Stimulated activated CD4-positive, alpha-beta T cell treated with anti-CD3 and anti-CD28 coated beads, Interleukin-2, amount 100 ng/mL, for 48 hours (primary cell): ENCODE measurements at places on chromosomes 16 and 17.

GRCh38 chr16:26647870-26648269, 418.9 kb upstream of the C16orf82 start:
- DNase-seq = no peak

DNA sequence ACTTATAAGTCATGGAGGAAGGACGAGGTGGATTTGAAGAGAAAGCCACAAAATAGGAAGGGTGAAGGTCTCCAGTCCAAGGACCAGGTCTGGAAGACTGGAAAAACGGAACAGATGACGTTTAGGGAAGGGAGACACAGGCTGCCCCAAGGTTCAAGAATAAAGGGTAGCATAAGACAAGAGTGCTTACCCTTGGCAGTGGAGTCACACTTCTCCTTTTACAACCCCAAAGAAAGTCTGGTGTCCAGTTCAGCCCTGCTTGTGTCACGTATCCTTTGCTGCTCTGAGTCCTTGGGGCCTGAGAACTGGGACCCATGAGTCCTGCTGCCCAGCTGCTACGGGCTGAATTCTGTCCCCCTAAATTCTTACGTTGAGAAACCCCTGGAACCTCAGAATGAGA, 13.0 kb upstream of the GGA2 start:
- no peak for DNase-seq

- no peak for DNase-seq
These were observed 18.6 kb upstream of the C17orf113 start for GRCh38 chr17:42068979-42069378.

DNA sequence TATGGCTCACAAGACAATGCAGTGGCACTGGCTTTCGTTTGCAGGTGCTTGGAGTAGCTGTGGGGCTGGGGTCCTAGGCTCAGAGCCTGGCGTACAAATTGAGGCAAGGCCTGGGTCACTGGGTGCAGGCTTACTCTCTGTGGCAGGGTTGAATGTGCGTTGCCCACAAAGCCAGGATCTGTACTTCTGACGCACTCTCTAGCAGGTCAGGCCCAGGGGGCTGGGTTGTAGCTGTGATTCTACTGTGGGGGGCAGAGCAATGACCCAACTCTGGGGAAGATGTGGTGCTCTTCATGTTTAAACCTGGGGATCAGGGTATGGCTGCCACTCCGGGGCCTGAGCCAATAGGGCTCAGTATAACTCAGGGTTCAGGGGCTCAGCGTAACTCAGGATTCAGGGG, 6.4 kb upstream of the PRSS21 start:
- DNase-seq = no peak

GRCh38 chr16:11050944-11051343, 106.6 kb downstream of the CLEC16A start:
- no peak for DNase-seq

DNA sequence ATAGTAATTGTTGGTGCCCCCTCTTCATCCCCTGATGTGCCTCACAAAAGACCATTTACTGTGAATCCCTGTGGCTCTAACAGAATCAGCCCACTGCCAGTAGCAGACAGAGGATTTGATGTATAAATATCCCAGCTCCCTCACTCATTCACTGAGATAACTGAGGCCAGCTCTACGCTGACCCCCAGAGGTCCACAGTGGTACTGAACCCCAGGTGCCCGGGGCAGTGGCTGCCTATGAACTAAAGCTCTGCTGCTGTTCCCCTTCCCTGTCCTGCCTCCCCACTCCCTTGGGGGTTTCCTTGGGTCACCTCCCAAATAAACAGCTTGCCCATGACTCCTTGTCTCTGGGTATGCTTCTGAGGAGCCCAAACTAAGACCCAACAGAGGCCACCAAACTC, 295.8 kb downstream of the FOXL1 start:
- peak; percentile 44 for DNase-seq

DNA sequence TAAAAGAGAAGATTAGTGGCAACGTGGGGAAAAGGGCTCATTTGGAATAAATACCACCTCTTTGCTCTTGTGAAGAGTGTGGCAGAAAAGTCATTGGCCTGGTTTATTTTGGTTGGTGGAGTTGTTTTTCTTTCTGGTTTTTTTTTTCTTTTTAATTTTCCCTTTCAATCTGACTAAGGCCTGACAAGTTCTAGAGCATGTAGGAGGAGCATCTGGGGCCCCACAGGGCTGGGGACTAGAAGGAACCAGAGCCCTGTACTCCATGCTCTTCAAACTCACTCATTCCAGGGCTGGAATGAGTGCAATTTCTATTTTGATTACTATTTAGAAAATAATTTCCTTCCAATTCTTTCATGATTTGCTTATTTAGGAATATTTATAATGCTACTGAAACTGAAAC, 13.3 kb downstream of the IRX5 start:
- no peak for DNase-seq

DNA sequence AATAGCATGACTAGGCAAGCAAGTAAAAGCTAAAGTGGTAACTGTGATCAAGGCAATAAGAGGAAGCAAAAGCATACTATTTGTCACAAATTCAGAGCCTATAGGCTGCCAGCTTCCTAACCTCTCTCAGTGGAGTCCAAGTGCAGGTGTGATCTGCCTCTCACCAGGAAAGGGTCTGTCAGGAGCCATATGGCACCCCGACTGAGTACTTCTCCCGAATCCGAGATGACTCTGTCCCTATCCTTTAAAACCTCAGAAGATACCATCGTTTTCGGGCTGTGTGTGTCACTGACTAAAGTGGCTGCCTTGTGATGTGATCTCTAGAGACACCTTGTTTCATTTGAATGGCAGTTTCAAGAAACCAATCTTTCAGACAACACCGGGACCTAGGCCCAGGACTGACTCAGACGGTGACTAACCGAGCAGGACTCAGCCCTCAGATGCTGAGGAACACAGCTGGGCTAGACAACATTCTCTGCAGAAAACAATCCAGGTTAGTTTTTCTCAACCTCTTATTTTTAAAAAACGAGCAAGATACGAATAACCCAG, 63.6 kb downstream of the SMG6 start:
- DNase-seq = no peak

DNA sequence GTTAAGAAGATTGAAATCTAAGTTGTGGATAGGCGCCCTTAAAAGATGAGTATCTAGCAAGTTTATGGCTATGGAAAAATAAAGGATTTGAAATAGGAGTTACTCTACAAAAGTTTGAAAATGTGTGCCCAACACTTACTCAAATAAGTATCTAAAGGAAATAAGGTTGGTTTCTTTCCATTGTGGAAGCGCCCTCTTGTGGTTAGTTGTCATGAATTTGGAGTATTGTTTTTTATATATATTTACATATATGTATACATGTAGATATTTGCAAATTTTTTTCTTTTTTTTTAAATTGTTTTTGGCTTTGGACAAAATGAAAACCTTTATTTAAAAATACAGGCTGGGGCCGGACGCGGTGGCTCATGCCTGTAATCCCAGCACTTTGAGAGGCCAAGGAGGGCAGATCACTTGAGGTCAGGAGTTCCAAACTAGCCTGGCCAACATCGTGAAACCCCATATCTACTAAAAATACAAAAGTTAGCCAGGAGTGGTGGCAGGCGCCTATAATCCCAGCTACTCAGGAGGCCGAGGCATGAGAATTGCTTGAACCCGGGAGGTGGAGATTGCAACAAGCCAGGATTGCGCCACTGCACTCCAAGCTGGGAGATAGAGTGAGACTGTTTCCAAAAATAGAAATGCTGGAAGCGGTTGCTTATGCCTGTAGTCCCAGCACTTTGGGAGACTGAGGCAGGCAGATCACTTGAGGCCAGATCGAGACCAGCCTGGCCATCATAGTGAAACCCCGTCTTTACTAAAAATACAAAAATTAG, 24.0 kb upstream of the VPS4A start:
- peak; percentile 37 for DNase-seq

GRCh38 chr16:55282441-55282840, 41.6 kb upstream of the IRX6 start:
- DNase-seq = no peak

GRCh38 chr17:61058066-61058465, 341.6 kb upstream of the TBX2 start:
- no peak for DNase-seq

- DNase-seq = no peak
These were observed 1.2 kb upstream of the SRCIN1 start for GRCh38 chr17:38606646-38607611.

DNA sequence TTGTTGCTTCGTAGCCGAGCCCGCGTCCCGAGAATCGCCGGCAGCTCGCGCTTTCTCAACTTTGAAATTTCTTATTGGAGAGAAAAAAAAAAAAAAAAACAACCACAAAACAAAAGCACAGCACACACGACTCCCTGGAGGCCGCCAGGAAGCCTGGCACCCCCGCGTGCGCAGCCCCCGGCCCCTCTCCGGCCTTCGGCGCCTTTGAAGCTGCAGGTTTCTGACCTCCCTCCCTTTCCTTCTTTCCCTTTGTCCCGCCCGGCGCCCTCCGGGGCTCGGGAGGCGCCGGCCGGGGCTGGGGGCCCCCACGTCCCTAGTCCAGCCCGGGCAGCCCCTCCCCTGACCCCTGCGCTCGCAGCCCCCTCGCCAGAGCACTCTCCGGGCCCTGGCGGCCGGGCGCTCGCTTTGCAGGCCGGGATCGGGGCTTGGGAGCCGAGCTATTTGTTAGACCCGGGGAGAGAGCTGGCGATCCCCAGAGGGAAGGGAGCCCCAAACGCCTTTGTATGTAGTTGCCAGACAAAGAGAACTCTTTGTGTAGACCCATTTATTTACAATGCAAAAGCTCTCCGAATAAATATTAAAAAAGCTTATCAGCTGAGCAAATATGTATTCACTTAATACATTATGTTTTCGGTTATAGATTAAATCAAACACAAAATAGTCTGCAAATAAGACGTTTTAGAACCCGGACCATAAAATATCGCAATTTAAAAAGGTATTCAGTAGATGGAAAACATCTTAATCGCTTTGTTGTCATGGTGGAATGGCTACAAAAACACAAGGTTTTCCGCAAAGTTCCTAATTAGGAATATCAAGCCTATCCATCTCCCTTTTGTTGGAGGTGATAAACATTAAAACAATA, 2.3 kb downstream of the BAHCC1 start:
- DNase-seq = no peak

DNA sequence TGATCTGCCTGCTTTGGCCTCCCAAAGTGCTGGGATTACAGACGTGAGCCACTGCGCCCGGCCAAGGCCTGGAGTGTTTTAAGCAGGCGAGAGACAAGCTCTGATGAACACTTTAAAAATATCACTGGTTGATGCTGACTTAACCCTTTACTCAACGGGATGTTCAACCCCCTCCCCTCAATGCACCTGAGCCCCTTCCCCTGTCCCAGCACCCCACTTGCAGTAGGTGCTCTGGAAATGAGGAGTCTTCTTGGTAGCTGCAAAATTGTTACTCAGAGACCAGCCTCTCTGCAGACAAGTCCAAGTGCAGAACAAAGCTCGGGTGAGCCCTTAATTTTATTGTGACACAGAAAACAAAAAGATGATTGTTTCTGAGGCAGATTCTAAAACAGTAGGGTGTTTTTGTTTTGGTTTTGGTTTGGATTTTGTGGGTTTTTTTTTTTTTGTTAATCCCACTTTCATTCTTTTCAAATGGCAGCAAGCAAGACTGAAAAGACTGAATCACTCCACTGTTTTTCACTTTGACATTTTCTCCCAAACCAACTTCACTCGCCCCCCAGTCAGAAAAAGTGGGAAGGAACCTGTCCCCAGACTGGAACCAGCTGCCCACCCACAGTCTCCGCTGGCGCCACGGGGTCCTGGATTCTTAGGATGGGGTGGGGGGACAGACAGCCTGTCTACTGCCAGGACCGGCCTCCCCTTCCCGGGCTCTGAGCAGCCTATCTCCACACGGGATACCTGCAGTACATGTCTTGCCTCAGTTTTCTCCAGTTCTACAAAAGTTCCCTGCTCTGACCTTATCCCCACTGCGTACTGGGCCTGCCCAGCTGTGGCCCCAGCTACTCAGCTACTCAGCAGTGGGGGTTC, 5.2 kb upstream of the PLLP start:
- DNase-seq = no peak

DNA sequence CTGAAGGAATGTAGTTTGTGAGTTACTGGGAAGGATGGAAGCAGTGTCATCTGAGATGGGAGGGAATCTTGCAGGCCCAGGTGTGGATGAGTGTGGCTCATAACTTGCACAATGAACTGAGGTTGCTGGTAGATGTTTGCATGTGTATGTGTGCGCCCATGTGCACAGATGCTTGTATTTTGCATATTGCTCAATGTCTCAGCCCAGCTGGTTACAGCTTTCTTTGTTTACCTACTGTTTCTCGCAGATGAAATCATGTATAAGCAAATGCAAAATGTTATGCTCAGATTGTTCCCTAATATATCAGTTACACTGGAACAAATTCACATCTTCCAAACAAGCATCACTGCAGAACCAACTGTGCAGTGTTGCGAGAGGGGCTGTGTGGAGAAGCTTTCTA, 452.2 kb upstream of the EEF2KMT start:
- DNase-seq = no peak

DNA sequence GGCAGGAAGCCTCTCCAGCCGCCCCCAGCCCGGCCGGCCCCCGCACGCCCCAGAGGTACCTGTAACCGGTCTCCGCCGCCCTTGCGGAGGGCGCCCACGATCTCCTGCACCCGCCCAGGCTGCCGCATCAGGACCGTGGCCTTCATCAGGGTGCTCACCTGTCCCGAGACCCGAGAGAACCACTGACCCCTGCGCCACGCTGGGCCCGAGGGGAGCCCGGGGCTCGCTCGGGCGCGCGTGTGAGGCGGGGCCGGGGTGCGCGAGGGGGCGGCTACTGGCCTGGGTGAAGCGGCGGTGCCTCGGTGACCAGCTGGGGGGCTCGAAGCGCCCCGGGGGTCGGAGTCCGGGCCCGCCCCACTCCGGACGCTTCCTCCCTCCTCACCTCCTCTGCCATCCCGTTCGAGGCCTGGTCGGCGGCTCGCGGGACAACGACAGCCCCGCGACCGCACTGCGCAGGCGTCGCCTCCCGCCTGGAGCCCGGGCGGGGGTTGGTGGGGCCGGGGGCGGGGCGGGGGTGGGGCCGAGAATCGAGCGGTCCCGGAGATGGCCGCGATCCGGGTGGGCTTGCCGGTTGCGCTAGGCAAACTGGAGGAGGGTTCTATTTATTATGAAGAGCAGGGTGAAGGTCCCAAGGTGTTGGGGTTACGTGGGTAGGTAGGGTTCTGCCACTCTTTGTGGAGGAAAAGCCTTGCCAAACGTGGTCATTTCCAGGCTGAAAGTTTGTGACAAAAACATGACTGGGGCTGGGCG, at the start of gene NT5C3B:
Gene NT5C3B (minus strand): TSS at position 433 of the 750 bp plus-strand sequence. CDS start 39 bp downstream, at position 394.
- DNase-seq = peak; percentile 44

DNA sequence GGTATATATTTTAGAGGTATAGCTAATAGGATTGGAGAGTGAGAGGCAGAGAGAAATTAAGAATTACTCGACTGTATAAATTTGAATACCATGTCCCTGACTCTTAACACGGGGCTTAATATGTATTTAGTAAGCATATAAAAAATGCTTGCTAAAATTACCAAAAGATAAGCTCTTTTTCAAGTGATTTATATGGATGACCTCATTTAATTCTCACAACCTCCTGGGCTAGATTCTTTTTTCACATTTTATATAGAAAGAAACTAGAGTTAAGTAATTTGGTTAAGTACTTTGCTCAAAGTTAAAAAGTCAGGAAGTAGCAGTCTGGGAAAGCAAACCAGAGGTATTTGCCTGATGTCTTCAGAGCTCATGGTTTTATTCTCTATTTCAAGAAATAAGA, 963.5 kb upstream of the SOX9 start:
- DNase-seq = no peak
